ENCODE measurements at places on chromosomes 3 and 15.

DNA sequence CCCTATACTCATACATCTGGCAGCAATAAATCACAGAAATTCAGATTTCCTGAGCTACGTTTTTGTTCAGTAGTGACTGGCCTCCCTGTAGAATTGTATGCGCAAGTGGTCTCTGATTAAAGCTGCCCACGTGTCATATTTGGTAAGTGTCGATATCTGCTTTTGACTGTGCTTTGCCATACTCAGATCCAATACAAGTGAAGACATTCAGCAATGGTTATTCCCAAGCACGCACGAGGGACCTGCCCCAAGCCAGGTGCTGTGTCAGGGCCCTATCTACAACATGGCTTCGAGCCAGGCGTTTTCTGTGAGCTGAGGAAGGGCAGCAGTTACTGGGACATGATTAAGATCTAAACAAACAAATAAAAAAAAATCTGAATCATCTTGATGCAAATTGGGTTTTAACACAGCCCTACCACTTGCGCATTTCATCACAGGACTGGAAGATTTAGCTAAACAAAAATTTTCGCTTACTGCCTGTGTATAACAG lies 47.2 kb upstream of the ICE2 start:
- no peak for DNase-seq

DNA sequence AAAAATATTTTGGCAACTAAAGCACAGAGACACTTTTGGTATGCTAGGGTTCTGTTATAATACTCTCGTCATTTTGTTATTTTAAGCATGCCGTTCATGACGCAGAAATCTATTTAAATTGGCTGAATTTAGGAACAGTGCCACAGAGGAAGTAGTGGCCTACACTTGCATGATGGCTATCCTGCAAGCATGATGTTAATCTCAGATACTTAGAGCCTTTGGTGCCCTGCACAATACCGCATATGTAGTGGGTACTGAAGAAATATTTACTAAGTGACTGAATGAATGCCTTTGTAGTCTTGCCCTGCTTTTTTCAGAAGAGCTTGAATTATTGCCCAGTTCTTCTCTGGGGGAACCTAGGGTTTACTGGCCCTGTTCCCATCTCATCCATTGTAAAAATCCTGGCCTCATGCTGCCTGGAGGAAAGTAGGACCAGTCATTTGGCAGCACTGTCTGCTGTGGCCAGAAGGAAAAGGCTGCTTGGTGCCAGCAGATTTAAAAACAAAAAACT lies 79.0 kb downstream of the SERPINI1 start:
- no peak for DNase-seq

- no peak for DNase-seq
Observed at GRCh38 chr3:196803891-196804468, 63.7 kb upstream of the SENP5 start.

DNA sequence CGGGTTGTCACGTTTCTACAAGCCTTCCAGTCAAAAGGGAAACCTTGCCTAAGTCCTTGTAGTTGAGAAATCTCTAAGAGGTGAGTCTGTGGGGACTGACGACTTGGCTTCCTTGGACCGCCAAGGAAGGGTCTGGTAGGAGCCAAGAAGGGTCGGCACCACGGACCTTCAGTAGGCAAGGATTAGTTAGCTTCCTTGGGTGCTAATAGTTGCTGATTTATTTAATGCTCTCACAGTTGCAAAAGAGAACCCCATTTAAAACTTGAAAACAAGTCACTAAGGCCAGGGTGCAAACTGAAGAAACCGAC lies 361 bp upstream of the LCMT2 start:
- DNase-seq: no peak

- DNase-seq: no peak
Observed at GRCh38 chr3:114794894-114795630, 352.0 kb downstream of the ZBTB20 start.

- no peak for DNase-seq
Observed at GRCh38 chr3:197178998-197179397, 119.4 kb downstream of the DLG1 start.

DNA sequence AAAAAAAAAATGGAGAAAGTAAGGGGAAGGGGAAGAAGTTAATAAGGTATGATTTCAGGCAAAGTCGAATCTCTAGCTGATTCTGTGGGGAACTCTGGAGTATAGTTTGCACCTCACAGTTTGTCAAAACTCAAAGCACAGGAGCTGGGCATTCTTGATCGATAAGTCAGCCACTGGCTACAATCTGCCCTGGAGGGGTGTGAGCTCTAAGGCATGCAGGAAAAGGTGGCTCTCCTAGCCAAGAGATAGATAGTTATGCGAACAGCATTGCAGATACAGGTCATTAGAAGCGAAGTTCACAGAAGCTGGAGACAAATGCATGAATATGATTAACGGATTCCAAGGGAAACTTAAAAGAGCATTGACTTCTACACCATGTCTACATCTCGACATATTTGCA lies 952.6 kb downstream of the AGBL1 start:
- DNase-seq: no peak

- DNase-seq: no peak
Observed at GRCh38 chr3:24161841-24162240, 216.8 kb downstream of the NR1D2 start.

GRCh38 chr3:196517919-196518318 lies 2.8 kb upstream of the SMCO1 start:
- no peak for DNase-seq

- no peak for DNase-seq
Observed at GRCh38 chr3:160698599-160699195, 21.7 kb downstream of the ARL14 start.

GRCh38 chr15:29324746-29325145 lies 55.1 kb upstream of the NSMCE3 start:
- DNase-seq: no peak

- no peak for DNase-seq
Observed at GRCh38 chr3:129204473-129204872, 20.8 kb upstream of the CNBP start.

Data from retina (tissue), 1 donor.